ENCODE measurements at places on chromosomes 2 and 18. TPM values are rescaled to one million over a fixed set of nuclear protein-coding genes. Genes with fewer than 3 reads are reported as not detected.

Gene PROC
- 1.1 TPM for total RNA-seq

Gene HS1BP3
- 18.0 TPM for total RNA-seq

Gene CPLX4
- not detected for total RNA-seq

Gene LIMS1
- total RNA-seq, result 198 TPM

Gene LRP1B
- total RNA-seq, result under 0.01 TPM

Gene ARHGAP25
- 43.6 TPM for total RNA-seq

Gene SFT2D3
- total RNA-seq, result 10.8 TPM

Gene FAM124B
- 46.3 TPM for total RNA-seq

Gene GNLY
- total RNA-seq, result 0.27 TPM

Gene SLC4A5
- 4.3 TPM for total RNA-seq

Gene SP140
- total RNA-seq, result 1.3 TPM

Gene UNC80
- total RNA-seq, result under 0.01 TPM

- DNase-seq, result no peak
Observed at GRCh38 chr2:25306777-25307368, 34.9 kb downstream of the DNMT3A start.

GRCh38 chr2:225465827-225466226 is 66.3 kb downstream of the NYAP2 start:
- no peak for DNase-seq

DNA sequence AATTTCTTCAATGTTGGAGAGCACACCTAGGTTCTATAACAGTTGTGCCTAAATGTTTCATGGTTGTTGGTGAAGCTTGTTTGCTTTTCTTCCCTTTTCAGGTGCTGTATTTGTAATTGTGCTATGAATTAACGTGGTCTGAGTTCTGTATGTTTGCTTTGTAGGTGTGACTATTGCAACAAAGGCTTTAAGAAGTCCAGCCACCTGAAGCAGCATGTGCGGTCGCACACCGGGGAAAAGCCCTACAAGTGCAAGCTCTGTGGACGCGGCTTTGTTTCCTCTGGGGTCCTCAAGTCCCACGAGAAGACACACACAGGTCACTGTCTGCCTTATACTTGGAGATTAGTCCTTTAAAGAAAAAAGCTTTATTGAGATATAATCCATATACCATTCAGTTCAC is 91.2 kb downstream of the ZNF236 start:
- no peak for DNase-seq

- no peak for DNase-seq
Observed at GRCh38 chr2:1837022-1837421, 92.7 kb upstream of the PXDN start.

DNA sequence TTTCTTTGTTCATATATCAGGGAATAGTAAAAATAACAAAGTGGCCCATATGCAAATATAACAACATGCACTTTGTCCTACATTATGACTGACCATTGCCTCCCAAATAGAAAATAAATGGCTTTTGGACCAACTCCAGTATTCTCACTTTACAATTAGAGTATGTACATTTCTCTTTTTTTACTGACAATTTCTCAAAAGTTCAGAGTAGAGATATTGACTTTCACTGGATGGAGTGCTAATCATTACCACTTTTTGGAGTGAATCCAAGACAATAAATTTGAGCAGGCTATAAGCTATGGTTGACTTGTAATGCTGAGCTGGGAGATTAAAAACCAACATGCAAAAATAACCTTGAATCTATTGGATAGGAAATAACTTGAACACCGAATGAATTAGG is 987.4 kb downstream of the SUCLG1 start:
- DNase-seq, result no peak

- DNase-seq, result no peak
Observed at GRCh38 chr2:228646061-228646460, 464.6 kb upstream of the SPHKAP start.

DNA sequence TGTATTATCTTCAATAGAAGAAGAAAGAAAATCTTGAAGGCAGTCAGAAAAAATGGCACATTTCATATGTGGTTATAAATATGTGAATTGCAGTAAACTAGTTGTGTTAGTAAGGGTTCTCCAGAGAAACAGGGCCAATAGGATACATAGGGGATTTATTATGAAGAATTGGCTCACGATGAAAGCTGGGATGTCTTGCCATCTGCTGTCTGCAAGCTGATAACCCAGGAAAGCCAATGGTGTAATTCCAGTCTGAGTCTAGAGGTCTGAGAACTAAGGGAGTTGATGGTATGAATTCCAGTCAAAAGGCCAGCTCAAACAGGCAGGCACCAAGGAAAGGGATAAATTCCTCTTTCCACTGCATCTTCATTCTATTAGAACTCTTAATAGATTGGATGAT is 362.4 kb downstream of the KCNJ3 start:
- DNase-seq, result no peak

GRCh38 chr18:4399929-4400328 is 55.2 kb downstream of the DLGAP1 start:
- no peak for DNase-seq

- no peak for DNase-seq
Observed at GRCh38 chr2:209976698-209977385, 25.6 kb upstream of the RPE start.

DNA sequence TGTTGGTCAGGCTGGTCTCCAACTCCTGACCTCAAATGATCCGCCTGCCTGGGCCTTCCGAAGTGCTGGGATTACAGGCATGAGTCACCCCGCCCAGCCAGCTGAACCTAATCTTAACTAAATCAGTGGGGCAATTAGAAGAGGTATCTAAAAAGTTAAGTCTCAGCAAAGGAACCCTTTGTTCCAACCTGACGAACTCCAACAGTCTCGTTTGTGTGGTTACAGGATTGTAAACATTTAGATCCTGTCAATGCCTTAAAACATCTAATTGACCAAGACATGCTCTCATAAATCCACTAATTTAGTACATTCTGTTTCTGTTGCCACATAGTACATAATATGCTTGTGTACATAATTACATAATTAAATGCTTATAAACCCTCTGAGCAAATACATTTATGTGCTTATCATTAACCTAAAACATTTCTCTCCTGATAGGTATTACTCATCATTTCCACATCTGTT is 31.1 kb upstream of the STK39 start:
- no peak for DNase-seq

DNA sequence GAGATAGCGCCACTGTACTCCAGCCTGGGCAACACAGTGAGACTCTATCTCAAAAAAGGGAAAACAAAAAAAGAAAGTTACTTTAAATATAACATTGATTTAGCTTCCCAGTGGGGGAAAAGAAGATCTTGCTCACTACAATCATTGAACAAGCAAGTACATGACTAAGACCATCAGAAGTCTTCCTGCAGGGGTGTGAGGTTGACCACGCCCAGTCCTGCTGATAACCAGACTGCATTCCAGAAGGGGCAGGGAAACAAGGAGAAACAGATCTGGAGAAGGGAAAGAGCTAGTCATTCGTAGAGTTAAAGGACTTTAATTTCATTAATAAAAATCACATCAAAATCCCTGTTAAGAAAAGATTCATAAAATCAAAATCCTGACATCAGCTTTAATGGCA is 77.5 kb downstream of the EPHA4 start:
- no peak for DNase-seq

DNA sequence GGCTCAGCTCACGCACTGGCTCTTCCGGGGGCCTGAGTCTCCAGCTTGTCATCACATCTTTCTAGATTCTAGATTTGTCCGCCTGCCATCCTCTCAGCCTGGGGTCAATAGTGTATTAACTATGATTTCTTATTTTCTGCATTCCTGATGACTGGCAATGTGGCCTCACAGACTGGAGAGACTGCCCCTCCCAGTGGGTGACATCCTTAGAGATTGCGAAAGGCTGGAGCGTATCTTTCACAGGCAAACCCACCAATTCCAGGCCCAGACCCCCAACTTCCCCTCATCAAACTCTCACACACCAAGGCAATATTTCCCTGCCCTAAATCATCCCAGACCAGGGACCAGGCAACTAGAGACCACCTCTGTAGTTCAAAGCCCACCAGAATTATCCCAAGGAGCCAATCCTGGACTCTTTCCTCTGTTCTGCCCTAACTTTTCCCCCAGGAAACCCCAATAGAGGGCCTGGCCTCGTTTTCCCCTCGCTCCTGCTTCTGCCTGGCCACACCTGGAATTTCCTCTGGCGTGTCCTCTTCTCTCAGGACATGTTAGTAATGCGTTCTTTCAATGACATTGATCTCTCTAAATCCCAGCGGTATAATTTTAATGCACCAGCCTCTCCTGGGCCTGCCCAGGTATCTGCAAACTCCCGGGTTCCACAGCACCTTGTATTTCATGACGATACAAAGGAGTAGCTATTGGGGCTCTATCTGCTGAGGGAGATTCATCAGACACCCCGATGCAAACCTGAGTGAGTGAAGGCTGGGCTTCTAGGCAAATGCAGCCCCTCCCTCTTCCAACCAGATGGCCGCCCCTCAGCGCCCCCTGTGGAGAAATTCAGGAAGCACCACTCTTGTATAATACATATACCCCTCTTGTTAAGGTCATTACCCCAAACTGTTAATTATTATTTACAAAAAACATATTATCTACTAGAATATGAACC is 2.4 kb upstream of the KCNF1 start:
- DNase-seq, result peak; percentile 70

DNA sequence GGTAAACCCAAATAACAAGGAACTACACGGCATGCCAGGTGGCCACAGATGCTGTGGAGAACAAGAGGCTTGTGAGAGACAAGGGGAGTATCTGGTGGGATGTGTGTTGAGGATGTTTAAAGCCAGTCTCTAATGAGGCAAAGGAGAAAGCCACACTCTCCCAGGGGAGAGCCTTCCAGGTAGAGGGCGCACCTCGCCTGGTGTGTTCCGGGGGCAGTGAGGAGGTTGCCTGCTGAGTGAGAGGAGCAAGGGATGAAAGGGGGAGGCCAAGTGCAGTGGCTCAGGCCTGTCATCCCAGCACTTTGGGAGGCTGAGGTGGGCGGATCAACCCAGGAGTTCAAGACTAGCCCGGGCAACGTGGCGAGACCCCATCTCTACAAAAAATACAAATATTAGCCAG is 16.2 kb downstream of the SAG start:
- DNase-seq, result no peak

DNA sequence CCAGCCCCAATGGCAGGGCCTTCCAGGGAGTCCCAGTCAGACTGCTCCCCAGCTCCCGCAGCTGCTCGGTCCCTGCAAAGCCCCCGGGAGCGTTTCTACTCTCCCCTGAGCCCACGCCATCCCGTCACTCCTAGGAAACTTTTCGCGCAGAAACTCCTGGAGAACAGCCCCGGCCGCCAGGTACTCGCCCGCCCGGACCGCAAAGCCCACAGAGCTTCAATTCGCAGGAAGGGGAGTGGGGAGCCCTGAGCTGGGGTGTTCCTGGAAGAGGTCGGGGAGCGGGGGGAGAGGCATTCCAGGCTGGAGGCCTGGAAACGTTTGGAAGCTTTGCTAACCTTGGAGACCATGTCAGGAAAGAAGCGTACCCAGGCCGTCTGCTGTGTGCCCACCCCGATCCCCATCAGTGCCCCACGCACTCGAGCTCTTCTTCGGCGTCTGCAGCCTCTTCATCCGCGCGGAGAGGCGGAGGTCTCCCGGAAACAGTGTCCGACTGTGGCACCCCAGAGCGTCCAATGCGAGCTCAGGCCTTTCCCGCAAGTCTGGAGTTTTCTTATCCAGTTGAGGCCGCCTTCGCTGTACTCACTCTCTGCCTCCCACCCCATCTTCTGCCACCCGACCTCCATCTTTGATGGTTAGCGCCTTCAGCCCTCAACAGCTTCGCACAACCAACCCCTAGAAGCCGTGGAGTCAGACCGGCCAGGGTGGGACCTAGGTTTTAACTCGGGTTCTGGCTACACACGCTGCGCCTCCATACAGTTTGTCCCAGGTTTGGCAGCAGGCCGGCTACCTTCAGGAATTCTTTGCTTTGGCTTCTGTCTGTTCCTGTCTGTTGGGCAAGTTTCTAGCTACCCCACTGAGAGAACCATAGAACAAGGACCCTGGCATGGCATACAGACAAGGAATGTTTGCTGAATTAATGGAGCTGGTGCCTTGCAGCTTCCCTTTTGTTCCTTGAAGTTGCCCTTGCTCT is 3.7 kb downstream of the PCGF1 start:
- no peak for DNase-seq

GRCh38 chr18:73545472-73545871 is 602.2 kb downstream of the FBXO15 start:
- no peak for DNase-seq

DNA sequence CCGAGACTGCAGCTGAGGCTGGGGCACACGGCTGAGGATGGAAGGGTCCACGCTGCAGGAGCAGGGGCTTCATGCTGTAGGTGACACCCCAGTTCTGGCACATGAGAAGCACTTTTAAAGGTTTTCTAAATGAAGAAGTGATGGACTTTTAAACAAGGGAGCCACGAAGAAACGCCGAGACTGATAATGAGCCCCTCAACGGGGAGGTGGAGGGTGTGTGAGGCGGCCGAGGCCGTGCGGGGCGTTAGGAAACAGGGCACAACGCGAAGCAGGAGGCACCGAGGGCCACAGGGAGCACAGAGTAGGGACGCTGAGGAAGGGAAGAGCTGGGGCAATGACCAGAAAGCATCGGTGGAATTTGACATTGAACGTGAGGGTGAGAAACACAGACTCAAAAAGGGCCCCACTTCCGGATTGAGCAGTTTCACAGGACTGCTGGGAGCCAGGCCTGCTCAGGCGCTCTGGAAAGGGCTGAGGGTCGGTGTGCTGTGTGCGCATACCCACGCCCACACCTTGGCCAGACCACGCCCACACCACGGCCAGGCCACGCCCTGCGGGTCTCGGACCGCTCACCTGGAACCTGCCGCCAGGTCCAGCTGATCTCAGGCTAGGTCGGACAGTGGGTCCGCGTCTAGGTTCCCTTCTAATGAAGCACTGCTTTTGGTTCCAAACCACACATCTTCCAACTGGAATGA is 115.7 kb downstream of the GYPC start:
- no peak for DNase-seq

DNA sequence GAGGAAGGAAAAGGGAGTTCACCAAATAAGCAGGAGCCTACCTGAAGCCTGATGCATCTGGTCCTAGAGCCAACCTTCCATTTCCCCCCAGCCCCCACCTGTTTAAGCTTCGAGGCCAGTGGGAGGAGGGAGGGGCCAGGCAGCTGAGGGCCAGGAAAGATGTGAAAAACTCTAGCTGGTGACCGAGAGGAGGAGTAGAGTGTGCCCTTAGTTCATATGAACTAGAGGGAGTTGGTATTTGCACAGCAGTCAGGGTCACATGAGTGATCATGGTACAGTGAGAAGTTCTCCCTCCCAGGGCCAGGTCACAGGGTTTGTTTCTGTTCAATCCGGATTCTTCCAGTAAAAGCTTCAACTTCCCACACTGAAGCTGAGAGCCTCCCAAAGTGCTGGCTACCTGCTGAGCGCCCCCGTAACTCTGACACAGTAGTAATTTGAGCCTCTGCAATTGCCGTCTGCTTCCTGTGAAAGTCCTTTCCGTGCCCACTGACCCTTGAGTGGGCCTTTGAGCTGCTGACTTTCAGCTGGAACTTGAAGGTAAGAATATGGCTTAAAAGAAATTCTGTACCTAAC is at the start of gene SULT1C2:
TSS of gene SULT1C2 (plus strand) at position 362 of the 573 bp plus-strand sequence. CDS start 4,773 bp downstream, outside the sequence.
- no peak for DNase-seq

- DNase-seq, result no peak
Observed at GRCh38 chr2:216694082-216694825, 1.1 kb downstream of the IGFBP5 start.

DNA sequence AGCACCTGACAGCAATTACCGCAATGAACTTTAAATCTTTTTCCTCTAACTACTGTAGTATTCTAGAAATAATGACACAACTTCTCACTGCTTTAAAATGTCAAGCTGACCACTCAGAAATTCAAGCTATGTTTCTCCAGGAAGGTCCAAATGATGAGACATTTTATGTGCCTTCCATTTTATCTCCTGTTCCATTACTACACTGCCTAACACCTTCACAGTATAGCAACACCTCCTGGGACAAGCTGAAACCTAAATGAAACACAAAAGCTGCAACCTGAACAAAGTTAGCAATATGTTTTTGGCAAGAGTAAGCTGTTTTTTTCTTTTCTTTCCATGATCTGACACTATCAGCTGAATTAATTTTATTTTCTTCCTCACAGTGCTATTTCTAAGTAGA is 81.9 kb downstream of the IKZF2 start:
- no peak for DNase-seq
